Hypothalamus (tissue), 51 donors: ENCODE measurements at places on chromosomes 11 and 22.

DNA sequence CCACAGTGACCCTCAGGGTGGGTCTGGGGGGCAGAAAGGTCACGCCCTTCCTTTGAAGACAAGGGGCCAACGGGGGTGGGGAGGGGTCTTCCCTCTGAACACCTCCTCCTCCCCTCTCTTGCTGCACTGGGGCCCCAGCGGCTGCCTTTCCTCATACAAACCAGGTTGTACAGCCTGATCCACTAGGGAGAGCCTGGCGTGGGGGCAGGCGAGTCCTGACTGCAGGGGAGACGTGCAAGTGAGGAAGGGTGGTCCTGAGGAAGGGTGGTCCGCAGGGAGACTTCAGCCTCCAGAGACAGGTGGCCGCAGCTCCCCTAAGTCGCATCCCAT is 43.6 kb upstream of the LINC01488 start:
- no peak for DNase-seq

GRCh38 chr11:32034149-32034548 is 56.7 kb upstream of the RCN1 start:
- no peak for DNase-seq

DNA sequence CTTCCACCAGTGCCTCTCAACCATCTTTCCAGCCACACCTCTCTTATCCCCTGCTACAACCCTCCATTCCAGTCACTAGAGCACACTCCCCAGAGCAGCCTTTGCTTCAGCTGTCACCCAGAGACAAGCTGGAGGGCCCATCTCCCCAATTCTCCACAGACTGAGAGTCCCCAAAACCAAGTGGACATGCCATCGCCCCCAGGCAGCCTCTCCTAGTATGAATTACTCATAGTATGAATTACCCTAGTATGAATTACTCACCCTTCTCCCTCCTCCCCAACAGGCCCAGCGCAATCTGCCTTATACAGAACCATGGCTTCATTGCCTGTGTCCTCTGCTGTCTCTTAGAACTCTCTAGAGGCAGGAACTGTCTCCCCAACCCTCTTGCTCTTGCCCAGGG is 24.8 kb downstream of the MYH9 start:
- no peak for DNase-seq

GRCh38 chr11:44104481-44105294 is 9.2 kb downstream of the EXT2 start:
- DNase-seq: no peak

DNA sequence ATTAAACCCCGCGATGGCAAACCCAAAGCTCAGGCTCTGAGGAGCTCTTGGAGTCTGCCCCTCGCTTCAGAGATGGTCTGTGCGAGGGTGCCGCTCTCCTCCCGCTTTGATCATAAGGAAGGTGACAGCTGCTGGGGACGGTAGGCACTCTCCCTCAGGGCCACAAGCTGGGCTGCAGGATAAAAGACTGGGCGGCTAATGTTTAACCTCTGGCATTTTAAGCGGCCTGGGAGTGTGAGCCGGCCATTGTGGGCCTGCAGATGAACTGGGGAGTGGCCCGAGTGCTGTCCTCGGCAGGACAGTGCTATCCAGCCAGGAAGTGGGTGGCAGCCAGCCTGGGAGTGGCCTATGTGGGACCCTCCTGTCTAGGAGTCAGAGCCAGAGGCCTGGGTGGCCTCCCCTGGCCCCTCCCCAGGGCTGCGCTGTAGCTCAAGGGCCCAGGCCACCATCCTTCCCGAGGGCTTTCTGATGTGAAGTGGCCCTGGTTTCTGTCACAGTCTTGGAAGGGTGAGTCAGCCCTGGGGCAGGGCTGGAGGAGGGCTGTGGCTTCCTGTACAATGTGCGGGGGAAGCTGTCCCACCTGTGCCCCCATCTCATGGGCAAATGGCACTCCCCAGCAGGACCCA is 58.7 kb upstream of the PRODH start:
- DNase-seq: no peak

- DNase-seq: no peak
These were observed 15.1 kb upstream of the OAF start for GRCh38 chr11:120195601-120196320.
